BE2C (cell line): ENCODE measurements at places on chromosomes 7 and 10.

DNA sequence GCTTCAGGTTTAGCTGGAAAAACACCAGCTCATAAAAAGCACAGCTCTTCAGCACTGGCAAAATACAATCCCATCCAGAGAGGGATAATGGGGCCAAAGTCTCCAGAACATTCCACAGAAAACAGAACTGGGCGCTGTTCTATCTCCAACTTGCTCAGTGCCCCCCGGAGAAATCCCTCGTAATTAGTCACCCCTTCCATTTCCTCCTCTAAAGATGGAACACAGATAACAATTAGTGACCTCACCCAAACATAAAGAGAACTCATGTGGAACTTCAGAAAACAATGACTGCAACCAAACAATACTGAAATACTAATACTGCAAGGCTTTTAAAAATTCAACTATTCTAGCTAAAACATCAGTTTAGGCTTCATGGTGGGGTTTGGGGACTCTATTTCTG is 46.3 kb downstream of the KIAA1549 start:
- DNase-seq = peak; percentile 43

- DNase-seq = no peak
Measured at GRCh38 chr7:47757921-47758411, 176.1 kb upstream of the TNS3 start.

DNA sequence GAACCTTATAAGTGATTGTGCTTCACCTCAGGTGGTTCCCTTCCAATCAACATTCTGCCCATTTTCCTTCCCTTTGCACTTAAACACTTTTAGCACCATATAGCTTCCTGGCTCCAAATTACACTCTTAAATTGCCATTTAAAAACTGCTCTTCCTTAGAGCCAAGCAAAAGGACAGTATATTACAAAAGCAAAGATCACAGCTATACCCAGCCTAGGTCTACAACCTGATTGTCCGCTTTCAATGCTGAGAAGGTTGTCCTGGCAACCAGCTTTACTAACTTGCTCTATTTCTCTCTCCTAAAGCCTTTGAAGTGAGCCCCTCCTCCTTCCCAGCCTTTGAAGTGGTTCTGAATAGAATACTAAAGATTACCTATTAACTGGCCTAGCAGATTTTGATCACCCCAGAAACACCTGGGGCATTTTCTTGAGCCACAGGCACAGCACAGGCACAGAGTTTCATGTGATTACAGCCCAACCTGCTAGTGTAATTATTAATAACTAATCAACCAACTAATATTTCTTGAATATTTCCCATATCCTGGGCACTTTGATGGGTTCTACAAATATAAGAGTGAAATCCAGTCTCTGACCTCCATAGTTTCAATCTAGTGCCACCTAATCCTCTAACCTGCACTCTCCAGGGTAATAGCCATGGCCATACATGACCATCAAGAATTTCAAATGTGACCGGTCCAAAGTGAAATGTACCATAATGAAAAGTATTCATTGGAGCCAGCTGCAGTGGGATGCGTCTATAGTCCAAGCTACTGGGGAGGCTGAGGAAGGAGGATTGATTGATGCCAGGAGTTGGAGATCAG is 63.6 kb upstream of the TRIM24 start:
- no peak for DNase-seq

GRCh38 chr10:71909399-71910083 is 54.7 kb upstream of the CHST3 start:
- no peak for DNase-seq

DNA sequence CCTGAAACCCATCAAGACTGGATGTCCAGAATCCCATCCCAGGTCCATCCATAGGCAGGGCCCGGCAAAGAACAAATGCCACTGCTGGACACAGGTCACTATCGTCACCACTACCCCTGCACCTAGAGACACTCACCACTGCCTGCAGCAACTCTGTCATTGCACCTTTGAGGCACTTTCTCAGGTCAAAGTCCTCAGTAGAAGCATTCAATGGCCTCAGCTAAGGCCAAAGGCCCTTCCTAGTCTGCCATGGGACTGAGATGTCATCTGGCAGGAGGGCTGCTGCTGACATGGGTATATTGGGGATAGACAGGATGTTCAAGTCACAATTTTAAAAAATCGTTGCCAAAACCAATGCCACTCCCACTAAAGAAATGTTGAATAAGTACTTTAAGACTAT is 58.7 kb downstream of the GPAM start:
- no peak for DNase-seq

DNA sequence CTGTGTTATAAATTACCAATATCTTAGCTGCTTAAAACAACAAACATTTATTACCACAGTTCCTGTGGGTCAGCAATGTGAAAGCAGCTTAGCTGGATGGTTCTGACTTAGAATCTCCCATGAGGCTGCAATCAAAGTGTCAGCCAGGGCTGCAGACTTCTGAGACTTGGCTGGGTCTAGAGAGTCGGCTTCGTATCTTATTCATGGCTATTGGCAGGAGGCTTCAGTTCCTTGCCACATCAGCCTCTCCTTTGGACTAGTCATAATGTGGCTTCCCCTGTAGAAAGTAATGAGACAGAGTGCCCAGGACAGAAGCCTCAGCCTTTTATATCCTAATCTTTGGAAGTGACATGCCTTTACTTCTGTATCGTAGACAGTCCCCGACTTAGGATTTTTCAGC is 27.3 kb downstream of the RALA start:
- DNase-seq = no peak

GRCh38 chr7:38211940-38212339 is 33.9 kb downstream of the STARD3NL start:
- no peak for DNase-seq
